ENCODE measurements at places on chromosomes 1 and 21.
A peak's percentile ranks its signal among the peaks of the same experiment; 100 is the strongest.

GRCh38 chr1:80962564-80962963, 838.2 kb upstream of the ADGRL2 start:
- no peaks in the 10 kb centered on the region for H3K4me1 ChIP-seq
- no peaks in the 10 kb centered on the region for H3K36me3 ChIP-seq
- H3K27me3 ChIP-seq: no peaks in the 10 kb centered on the region
- no peak for DNase-seq

DNA sequence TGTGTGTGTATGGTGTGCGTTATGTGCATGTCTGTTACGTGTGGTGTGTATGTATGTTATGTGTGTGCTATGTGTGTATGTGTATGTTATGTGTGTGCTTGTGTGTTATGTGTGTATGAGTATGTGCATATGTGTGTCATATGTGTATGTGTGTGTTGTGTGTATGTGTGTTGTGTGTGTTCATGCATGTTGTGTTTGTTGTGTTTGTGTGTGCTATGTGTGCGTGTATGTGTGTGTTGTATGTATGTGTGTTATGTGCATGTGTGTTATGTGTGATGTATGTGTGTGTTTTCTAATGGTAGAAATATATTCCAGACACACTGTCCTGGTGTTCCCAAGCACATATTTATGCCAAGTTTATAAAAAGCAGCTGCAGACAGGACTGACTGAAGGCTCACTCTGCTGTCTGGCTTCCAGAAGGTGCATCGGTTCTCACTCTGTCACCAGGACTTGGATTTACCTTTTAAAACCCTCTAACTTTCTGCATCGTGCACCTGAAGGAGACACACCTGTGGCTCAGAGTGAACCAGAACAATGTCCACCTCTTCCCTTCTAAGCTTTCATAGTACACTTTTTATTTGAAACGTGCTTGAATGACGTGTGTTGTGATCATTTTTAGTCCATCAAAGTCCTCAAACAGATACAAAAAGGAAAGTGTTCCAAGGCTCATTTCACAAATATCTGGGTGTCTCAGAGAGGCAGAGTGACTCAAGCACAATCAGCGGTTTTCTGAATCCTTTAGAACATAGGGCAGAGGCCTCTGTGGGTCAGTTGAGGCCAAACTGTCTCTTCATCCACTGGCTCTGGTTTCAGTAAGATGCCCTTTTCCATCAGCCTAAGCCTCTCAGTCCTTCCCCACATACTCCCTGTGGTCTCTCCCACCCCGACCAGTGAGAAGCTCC, 49.9 kb downstream of the TOMM20 start:
- no peak for DNase-seq
- H3K27me3 ChIP-seq: no peaks in the 10 kb centered on the region
- H3K36me3 ChIP-seq: no peaks in the 10 kb centered on the region
- H3K4me3 ChIP-seq: no peak overlapping the region
- H3K27ac ChIP-seq: no peak overlapping the region

- no peaks in the 10 kb centered on the region for H3K36me3 ChIP-seq
- DNase-seq: no peak
- H3K4me3 ChIP-seq: no peak overlapping the region
These were observed 149.0 kb downstream of the TOMM20 start for GRCh38 chr1:234979296-234980279.

DNA sequence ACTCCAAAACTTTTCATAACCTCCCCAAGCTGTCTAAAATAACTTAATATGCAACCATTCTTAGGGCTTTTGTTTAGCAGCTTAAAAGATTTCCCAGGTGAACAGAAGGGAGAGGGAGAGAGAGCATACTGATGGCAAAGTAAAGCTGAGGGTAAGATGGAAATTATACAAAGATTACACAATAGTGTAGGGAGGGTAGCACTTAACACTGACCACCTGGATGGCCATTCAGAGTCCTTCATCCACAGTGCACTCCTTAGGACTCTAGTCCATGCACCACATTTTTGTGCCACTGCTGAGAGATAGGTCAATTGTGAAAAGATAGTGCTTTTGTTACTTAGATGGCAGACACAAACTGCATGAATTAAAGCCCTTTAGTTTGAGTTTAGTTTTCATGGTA, 574.6 kb downstream of the LMO4 start:
- peaks cover 65% of the 10 kb centered on the region for H3K4me1 ChIP-seq
- DNase-seq: no peak
- H3K27me3 ChIP-seq: no peaks in the 10 kb centered on the region
- no peaks in the 10 kb centered on the region for H3K36me3 ChIP-seq
- no peak overlapping the region for H3K4me3 ChIP-seq

- no peaks in the 10 kb centered on the region for H3K36me3 ChIP-seq
- H3K4me1 ChIP-seq: no peaks in the 10 kb centered on the region
- DNase-seq: no peak
- H3K4me3 ChIP-seq: no peak overlapping the region
These were observed 32.3 kb upstream of the NR5A2 start for GRCh38 chr1:199995096-199995685.

GRCh38 chr21:28356422-28356821, 636.3 kb downstream of the LTN1 start:
- H3K4me1 ChIP-seq: no peaks in the 10 kb centered on the region
- no peak for DNase-seq
- H3K27me3 ChIP-seq: no peaks in the 10 kb centered on the region
- H3K4me3 ChIP-seq: no peak overlapping the region
- H3K36me3 ChIP-seq: no peaks in the 10 kb centered on the region
- no peak overlapping the region for H3K27ac ChIP-seq

GRCh38 chr1:214913966-214914365, 168.6 kb upstream of the KCNK2 start:
- H3K4me1 ChIP-seq: no peaks in the 10 kb centered on the region
- peaks cover 19% of the 10 kb centered on the region for H3K27me3 ChIP-seq
- no peak overlapping the region for H3K27ac ChIP-seq
- no peaks in the 10 kb centered on the region for H3K36me3 ChIP-seq

DNA sequence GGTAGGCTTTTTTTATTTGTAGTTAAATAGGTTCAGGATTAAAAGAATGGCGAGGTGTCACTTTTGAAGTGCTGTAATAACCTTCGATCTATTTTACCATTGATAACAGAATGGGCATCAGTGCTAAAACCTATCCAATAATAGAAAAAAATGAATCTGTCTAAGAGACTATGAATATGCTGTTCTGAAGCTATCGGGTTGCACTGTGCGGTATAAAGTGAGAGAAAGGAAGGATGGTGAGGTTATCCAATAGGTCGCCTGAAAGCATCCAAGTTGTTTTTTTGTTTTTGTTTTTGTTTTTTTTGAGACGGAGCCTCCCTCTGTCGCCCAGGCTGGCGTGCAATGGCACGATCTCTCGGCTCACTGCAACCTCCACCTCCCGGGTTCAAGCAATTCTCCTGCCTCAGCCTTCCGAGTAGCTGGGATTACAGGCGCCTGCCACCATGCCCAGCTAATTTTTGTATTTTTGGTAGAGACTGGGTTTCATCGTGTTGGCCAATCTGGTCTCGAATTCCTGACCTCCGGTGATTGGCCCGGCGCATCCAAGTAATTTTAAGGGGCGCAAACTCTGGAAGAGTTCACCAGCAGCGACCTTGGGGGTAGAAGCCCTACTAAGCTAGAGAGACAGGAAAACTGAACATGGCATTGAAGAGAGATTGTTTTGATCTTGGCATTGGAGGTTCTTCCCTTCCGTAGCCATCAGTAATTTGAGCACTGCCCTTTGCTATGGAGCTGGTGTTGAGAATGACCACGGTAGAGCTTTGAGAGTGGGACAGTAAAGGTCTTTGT, 8.7 kb upstream of the MDM4 start:
- H3K4me3 ChIP-seq: peak overlapping the region; percentile 92
- DNase-seq: peak; percentile 46
- peaks cover 2% of the 10 kb centered on the region for H3K27me3 ChIP-seq
- peaks cover 12% of the 10 kb centered on the region for H3K4me1 ChIP-seq
- H3K36me3 ChIP-seq: no peaks in the 10 kb centered on the region

DNA sequence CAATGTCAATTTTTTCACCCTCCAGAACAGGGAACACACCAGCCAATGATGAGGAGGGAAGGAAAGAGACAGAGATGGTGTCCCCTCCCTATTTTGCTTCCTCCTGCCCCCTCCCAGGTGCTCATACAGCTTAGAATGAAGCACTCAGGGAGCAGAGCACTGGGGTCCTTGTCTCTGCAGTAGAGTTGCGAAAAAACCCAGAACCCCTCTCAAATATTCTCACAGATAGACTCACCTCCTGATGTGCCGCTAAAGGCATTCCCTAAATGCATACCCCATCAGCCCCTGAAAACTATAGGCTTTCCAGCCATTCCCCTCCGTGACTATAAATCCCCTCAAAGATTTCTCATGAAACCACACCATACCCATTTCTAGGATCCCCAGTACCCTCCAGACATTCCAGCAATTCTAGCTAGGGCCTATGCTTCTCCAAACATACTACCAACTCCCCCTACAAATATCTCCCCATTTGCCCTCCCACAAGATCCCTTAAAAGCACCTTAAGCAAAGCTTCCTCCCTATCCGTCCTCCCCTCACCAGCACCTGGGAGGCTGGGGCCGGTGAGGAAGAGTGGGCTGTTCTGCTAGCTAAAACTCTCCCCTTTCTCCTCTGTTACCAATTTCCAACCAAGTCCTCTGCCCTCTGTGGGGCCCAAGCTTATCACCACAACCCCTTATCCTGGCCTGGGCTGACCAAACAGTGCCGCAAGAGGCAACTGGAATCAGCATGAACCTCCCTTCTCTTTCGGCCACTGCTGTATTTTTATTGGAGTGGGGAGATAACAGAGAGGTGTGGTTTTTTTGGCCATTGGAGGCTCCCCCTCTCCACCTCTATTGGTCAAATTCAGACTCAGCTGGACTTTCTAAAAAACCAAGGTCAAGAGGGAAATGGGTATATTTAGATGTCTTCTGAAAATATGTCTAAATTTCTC, 54.7 kb downstream of the RHBG start:
- no peak overlapping the region for H3K4me3 ChIP-seq
- H3K27ac ChIP-seq: no peak overlapping the region
- peaks cover 14% of the 10 kb centered on the region for H3K4me1 ChIP-seq
- H3K36me3 ChIP-seq: no peaks in the 10 kb centered on the region
- no peak for DNase-seq

DNA sequence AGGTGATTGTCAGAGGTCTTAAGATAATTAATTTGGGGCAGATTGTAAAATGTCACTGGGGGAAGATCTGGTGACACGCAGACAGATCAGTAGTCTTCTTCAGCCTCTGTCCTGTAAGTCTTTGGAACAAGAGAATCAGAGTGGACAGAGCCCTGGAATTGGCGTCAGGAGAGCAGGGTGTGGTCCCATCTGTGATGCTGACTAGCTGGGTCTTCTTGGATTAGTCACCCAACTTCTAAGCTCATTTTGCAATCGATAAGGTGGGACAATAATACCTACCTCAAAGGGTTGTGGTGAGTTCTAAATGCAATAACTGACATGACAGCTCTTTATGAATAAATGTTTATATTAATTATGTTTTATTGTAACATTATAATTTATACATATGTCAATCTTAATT, 4.8 kb downstream of the FASLG start:
- peaks cover 1% of the 10 kb centered on the region for H3K4me1 ChIP-seq
- H3K4me3 ChIP-seq: no peak overlapping the region
- H3K36me3 ChIP-seq: no peaks in the 10 kb centered on the region
- DNase-seq: no peak
- no peak overlapping the region for H3K27ac ChIP-seq
- H3K27me3 ChIP-seq: no peaks in the 10 kb centered on the region

GRCh38 chr1:30886710-30887428, 21.7 kb downstream of the SDC3 start:
- DNase-seq: no peak
- H3K27ac ChIP-seq: peak overlapping the region; percentile 72
- H3K36me3 ChIP-seq: no peaks in the 10 kb centered on the region
- no peaks in the 10 kb centered on the region for H3K27me3 ChIP-seq
- H3K4me1 ChIP-seq: peaks cover 20% of the 10 kb centered on the region
- no peak overlapping the region for H3K4me3 ChIP-seq

- peaks cover 3% of the 10 kb centered on the region for H3K27me3 ChIP-seq
- H3K27ac ChIP-seq: no peak overlapping the region
- no peak for DNase-seq
- H3K4me1 ChIP-seq: peaks cover 7% of the 10 kb centered on the region
- no peak overlapping the region for H3K4me3 ChIP-seq
These were observed 56.9 kb upstream of the POFUT2 start for GRCh38 chr21:45344576-45344975.

- DNase-seq: no peak
- peaks cover 8% of the 10 kb centered on the region for H3K27me3 ChIP-seq
- no peaks in the 10 kb centered on the region for H3K4me1 ChIP-seq
- no peak overlapping the region for H3K4me3 ChIP-seq
- no peaks in the 10 kb centered on the region for H3K36me3 ChIP-seq
These were observed 42.3 kb upstream of the SYT14 start for GRCh38 chr1:209895709-209896108.

GRCh38 chr1:234535763-234536515, 57.0 kb upstream of the TARBP1 start:
- H3K4me1 ChIP-seq: peaks cover 93% of the 10 kb centered on the region
- H3K27ac ChIP-seq: peak overlapping the region; percentile 98
- no peaks in the 10 kb centered on the region for H3K36me3 ChIP-seq
- no peaks in the 10 kb centered on the region for H3K27me3 ChIP-seq
- H3K4me3 ChIP-seq: no peak overlapping the region

DNA sequence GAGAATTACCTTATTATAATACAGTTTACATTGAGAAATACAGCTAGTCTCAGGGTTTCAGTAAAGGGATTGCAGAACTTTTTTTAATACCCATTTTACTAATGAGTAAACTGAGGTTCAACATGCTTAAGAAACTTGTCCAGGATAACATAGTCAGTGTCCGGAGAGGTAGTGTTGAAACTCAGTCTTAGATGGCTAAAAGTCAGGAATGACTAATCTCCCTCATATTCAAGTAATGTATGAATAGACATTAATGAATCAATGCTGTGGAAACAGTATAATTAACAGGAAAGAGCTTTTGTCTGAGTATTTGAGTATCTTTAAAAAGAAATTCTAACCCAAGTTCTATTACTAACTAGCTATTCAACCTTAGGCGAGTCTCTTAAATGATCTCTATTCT, 397.6 kb downstream of the PLA2G4A start:
- no peak overlapping the region for H3K4me3 ChIP-seq
- no peaks in the 10 kb centered on the region for H3K36me3 ChIP-seq
- H3K27me3 ChIP-seq: no peaks in the 10 kb centered on the region
- no peak overlapping the region for H3K27ac ChIP-seq

GRCh38 chr1:172699111-172699510, 40.2 kb downstream of the FASLG start:
- peaks cover 9% of the 10 kb centered on the region for H3K4me1 ChIP-seq
- H3K4me3 ChIP-seq: no peak overlapping the region
- no peak for DNase-seq

DNA sequence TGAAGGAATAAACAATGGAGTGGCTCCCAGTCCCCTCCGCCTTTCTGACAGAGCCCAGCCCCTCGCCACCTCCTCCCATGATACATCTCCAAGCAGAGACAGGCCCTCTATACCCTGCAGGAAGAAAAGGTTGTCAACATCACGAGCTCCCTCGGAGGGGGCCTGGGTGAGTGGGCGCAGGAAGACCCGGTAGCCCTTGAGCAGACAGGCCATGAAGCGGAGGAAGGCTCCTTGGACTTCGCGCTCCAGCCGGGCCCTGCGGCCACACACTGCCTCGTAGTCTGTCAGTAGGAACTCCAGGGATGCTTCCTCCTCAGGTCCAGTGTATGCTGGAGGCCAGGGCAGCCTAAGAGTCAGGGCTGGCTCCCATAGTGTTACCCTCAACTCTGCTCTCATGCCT, 7.0 kb downstream of the DENND4B start:
- H3K27me3 ChIP-seq: no peaks in the 10 kb centered on the region
- no peak overlapping the region for H3K4me3 ChIP-seq
- DNase-seq: no peak
- H3K4me1 ChIP-seq: peaks cover 2% of the 10 kb centered on the region
- peaks cover 22% of the 10 kb centered on the region for H3K36me3 ChIP-seq
